Gastrocnemius medialis (tissue), 4 donors: ENCODE measurements at places on chromosomes 11 and 22. TPM values are rescaled to one million over a fixed set of nuclear protein-coding genes. Genes with fewer than 3 reads are reported as not detected.

- no peak overlapping the region for H3K27ac ChIP-seq
- no peaks in the 10 kb centered on the region for H3K27me3 ChIP-seq
- peak; percentile 59 for DNase-seq
- no peaks in the 10 kb centered on the region for H3K4me1 ChIP-seq
- no peak overlapping the region for H3K4me3 ChIP-seq
- H3K36me3 ChIP-seq = no peaks in the 10 kb centered on the region
These were observed 29.2 kb upstream of the XBP1 start for GRCh38 chr22:28829358-28830181.

- H3K27me3 ChIP-seq = no peaks in the 10 kb centered on the region
- H3K36me3 ChIP-seq = no peaks in the 10 kb centered on the region
- no peaks in the 10 kb centered on the region for H3K4me1 ChIP-seq
- no peak overlapping the region for H3K4me3 ChIP-seq
- DNase-seq = peak; percentile 61
These were observed 84.1 kb downstream of the NXPE2 start for GRCh38 chr11:114762408-114762807.

DNA sequence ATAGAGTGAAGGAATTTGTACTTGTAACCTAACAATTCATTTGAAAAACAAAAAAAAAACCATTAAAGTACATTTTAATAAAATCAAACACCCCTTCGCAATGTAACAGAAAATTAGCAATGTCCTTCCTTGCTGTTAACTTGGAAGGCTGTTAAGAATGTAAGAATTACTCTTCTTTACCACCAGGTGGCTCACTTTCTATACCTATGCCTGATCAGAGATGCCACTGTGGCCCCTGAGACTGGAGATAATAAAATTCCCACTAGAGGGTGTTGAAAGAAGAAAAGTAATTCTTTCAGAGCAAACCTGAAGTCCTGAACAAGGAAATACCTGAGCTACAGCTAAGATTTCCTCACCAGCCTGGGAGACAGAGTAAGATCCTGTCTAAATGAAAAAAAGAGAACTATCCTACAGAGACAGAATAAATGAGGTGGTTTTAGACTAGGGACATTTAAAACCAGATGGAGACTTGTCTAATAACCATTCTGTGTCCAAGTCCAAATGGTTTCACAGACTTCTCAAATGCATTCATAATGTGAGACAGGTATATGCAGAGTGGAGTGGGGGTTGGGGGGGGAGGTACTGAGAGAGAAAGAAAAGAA, 1089.3 kb downstream of the FAM181B start:
- H3K27me3 ChIP-seq = no peaks in the 10 kb centered on the region
- no peaks in the 10 kb centered on the region for H3K36me3 ChIP-seq
- no peak overlapping the region for H3K27ac ChIP-seq
- no peak overlapping the region for H3K4me3 ChIP-seq
- no peak for DNase-seq

- H3K36me3 ChIP-seq = no peaks in the 10 kb centered on the region
- H3K27ac ChIP-seq = no peak overlapping the region
- no peak for DNase-seq
- no peak overlapping the region for H3K4me3 ChIP-seq
- no peaks in the 10 kb centered on the region for H3K4me1 ChIP-seq
These were observed 19.3 kb downstream of the PPIL2 start for GRCh38 chr22:21685164-21685513.

- H3K36me3 ChIP-seq = no peaks in the 10 kb centered on the region
- no peaks in the 10 kb centered on the region for H3K27me3 ChIP-seq
- DNase-seq = no peak
- H3K4me3 ChIP-seq = no peak overlapping the region
These were observed 132.4 kb downstream of the SWAP70 start for GRCh38 chr11:9796266-9796665.

GRCh38 chr11:46905806-46906205, 12.5 kb downstream of the LRP4 start:
- H3K36me3 ChIP-seq = no peaks in the 10 kb centered on the region
- no peaks in the 10 kb centered on the region for H3K27me3 ChIP-seq
- DNase-seq = no peak
- H3K27ac ChIP-seq = no peak overlapping the region

- no peak for DNase-seq
- no peak overlapping the region for H3K27ac ChIP-seq
- no peaks in the 10 kb centered on the region for H3K36me3 ChIP-seq
- no peak overlapping the region for H3K4me3 ChIP-seq
- H3K27me3 ChIP-seq = no peaks in the 10 kb centered on the region
- peaks cover 30% of the 10 kb centered on the region for H3K4me1 ChIP-seq
These were observed 545.8 kb downstream of the INSC start for GRCh38 chr11:15660496-15660895.

GRCh38 chr11:64472593-64473455, 113.9 kb downstream of the RPS6KA4 start:
- H3K4me1 ChIP-seq = no peaks in the 10 kb centered on the region
- no peak overlapping the region for H3K27ac ChIP-seq
- peaks cover 6% of the 10 kb centered on the region for H3K27me3 ChIP-seq
- no peak for DNase-seq
- H3K36me3 ChIP-seq = no peaks in the 10 kb centered on the region
- H3K4me3 ChIP-seq = no peak overlapping the region

DNA sequence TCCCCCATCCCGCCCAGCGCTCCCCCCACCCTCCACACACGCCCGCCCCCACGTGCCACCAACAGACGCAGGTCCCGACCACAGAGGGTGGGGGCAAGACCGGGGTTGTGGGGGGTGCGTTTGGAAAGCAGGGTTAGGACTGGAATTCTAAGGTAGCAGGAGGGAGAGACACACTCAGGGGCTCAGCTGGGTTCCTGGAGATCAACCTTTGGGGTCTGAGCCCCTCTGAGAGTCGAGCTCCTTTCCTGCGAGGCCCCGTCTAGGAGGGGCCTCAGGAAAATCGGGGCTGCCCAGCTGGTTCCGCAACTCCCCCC, 429 bp downstream of the PGGHG start:
- peaks cover 20% of the 10 kb centered on the region for H3K27me3 ChIP-seq
- H3K4me3 ChIP-seq = peak overlapping the region; percentile 41
- DNase-seq = no peak
- H3K36me3 ChIP-seq = no peaks in the 10 kb centered on the region

DNA sequence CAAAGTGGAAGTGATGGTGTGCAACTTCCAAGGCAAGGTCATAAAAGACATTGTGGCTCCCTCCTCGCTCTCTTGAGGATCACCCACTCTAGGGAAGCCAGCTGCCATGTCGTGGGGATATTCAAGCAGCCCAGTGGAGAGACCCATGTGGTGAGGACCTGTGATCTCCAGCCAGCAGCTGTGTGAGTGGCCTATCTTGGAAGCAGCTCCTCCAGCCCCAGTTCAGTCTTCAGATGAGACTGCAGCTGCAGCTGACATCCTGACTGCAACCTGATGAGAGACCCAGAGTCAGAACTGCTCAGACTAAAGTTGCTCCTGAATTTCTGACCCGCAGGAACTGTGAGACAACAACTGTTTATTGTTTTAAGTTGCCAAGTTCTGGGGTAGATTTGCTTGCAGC, 86.4 kb upstream of the GRK3 start:
- H3K27me3 ChIP-seq = no peaks in the 10 kb centered on the region
- no peak overlapping the region for H3K4me3 ChIP-seq
- peaks cover 5% of the 10 kb centered on the region for H3K4me1 ChIP-seq
- H3K36me3 ChIP-seq = no peaks in the 10 kb centered on the region

GRCh38 chr22:37639070-37639760, at the start of gene SH3BP1:
Gene SH3BP1 (plus strand): TSS chr22:37639669. CDS start chr22:37639788, 119 bp downstream.
- H3K27me3 ChIP-seq = peaks cover 14% of the 10 kb centered on the region
- peaks cover 20% of the 10 kb centered on the region for H3K4me1 ChIP-seq
- H3K36me3 ChIP-seq = no peaks in the 10 kb centered on the region
- no peak for DNase-seq
- no peak within 1 kb of the TSS for H3K27ac ChIP-seq

GRCh38 chr11:2893935-2894334, 8.4 kb upstream of the CDKN1C start:
- H3K27me3 ChIP-seq = no peaks in the 10 kb centered on the region
- no peaks in the 10 kb centered on the region for H3K36me3 ChIP-seq
- no peak for DNase-seq
- no peak overlapping the region for H3K4me3 ChIP-seq
- H3K4me1 ChIP-seq = peaks cover 12% of the 10 kb centered on the region

GRCh38 chr22:24831687-24832086, 25.7 kb downstream of the SGSM1 start:
- no peaks in the 10 kb centered on the region for H3K27me3 ChIP-seq
- no peak for DNase-seq
- no peak overlapping the region for H3K4me3 ChIP-seq
- H3K4me1 ChIP-seq = no peaks in the 10 kb centered on the region
- H3K27ac ChIP-seq = no peak overlapping the region

DNA sequence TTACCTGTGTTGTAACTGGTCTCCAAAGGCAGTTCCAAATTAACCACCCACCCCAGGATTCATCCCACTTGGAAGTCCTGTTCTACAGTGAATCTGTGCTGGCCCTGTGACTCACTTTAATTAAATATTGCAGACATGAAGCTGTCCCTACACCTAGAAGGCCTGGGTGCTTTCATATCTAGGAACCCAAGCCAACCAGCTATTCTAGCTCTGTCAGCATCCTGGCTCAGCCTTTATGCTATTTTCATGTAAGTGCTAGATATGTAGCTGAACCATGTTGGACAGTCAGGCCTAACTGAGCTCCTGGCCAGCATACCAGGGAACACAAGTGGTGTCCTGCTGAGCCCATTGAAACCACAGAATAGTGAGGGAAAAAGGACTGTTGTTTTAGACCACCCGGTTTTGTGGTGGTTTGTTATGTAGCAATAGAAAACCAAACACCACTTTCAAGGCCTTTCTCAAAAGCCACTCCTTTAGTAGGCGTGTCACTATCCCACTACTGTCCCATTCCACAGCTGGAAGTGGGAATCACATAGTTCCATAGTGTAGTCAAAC, 30.3 kb downstream of the CNTF start:
- H3K4me3 ChIP-seq = no peak overlapping the region
- no peak overlapping the region for H3K27ac ChIP-seq
- no peaks in the 10 kb centered on the region for H3K4me1 ChIP-seq
- H3K36me3 ChIP-seq = no peaks in the 10 kb centered on the region
- H3K27me3 ChIP-seq = no peaks in the 10 kb centered on the region
- DNase-seq = no peak

- no peaks in the 10 kb centered on the region for H3K4me1 ChIP-seq
- no peaks in the 10 kb centered on the region for H3K27me3 ChIP-seq
- no peak for DNase-seq
- H3K27ac ChIP-seq = no peak overlapping the region
- no peak overlapping the region for H3K4me3 ChIP-seq
These were observed 2.2 kb downstream of the CRYBA4 start for GRCh38 chr22:26623984-26624383.

DNA sequence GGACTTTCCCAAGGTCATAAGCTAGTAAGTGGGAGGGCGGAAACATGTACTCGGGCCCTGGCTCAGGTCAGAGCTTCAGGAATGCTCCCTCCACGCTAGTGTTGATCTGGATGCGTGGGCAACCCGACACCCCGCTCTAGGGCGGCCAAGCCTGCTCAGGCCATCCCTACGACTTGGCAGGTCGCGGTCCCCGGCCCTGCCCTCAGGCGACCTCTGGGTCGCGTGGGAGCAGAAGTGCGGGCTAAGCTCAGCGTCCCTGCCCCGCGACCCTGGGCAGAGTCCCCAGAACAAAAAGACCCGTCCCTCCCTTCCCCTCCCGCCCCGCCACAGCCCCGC, 781 bp upstream of the TEF start:
- H3K4me1 ChIP-seq = peaks cover 23% of the 10 kb centered on the region
- H3K27me3 ChIP-seq = no peaks in the 10 kb centered on the region
- peak overlapping the region; percentile 94 for H3K4me3 ChIP-seq
- peak overlapping the region; percentile 99 for H3K27ac ChIP-seq
- no peaks in the 10 kb centered on the region for H3K36me3 ChIP-seq
- DNase-seq = peak; percentile 80

DNA sequence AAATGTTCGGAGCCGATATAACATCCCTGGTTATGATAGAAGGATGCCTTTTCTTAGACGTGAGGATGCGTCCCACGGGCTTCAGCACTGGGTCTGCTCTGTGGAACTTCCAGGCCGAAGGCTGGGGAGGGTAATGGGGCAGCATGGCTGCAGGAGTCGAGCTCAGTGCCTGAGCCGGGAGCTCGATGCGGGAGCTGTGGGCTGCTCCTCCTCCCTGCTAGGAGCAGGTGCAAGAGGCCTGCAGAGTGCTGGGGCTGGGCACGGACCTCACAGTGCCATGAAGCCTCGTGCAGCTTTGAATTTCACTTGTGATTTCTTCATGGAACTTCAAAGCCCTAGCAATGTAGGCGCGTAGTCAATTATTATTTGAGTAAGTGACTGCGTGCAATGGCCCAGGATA, 6.0 kb downstream of the TUBA8 start:
- H3K4me1 ChIP-seq = peaks cover 97% of the 10 kb centered on the region
- peak overlapping the region; percentile 87 for H3K27ac ChIP-seq
- H3K27me3 ChIP-seq = no peaks in the 10 kb centered on the region
- peak; percentile 75 for DNase-seq
- H3K4me3 ChIP-seq = no peak overlapping the region

DNA sequence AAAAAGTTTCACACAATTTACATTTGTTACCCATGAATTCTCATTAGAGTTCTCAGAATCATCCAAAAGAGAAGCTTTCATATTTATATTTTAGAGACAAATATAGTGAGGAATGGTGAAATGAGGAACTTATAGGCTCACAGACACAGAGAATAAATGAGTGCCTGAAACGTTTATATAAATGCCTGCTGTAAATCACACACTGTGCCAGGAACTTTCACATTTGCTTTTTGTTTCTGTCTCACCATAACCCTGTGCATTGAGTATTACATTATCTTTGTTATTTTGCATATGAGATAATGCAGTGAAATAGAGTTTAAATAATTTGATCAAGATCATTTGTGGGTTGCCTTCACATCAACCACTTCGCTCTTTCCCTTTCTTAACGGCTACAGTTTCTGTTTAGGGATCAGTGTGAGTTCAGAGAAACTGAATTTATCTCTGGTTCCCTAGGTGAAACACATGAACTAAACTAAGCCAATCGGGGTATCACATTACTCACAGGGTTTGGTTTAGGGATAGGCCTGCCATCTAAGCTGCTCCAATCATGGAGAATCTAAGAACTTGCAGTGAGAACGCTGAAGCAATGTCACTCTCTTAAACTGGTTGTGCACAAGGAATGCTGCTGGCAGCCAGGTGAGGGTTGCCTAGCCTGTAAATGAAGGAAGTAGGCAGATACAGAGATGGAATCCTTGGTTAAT, 1339.2 kb upstream of the TENM4 start:
- H3K4me1 ChIP-seq = no peaks in the 10 kb centered on the region
- H3K27ac ChIP-seq = no peak overlapping the region
- no peaks in the 10 kb centered on the region for H3K36me3 ChIP-seq
- no peak overlapping the region for H3K4me3 ChIP-seq
- DNase-seq = no peak
- H3K27me3 ChIP-seq = no peaks in the 10 kb centered on the region

DNA sequence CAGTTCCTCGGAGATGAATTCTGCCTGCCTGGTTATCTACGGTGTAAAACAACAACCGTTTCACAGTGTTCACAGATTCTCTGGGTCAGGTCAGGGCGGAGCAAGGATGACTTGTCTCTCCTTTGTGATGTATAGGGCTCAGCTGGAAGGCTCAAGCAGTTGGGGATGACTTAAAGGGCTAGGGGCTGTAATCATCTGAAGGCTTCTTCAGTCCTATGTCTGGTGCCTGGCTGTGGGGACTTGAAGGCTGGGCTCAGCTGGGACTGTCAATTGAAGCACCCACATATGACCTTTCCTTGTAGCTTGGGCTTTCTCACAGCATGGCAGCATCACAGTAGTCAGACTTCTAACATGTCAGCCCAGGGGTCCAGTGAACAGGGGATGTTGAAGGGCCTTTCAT, 29.3 kb downstream of the EIF3F start:
- no peak for DNase-seq
- H3K36me3 ChIP-seq = no peaks in the 10 kb centered on the region
- peaks cover 33% of the 10 kb centered on the region for H3K27me3 ChIP-seq
- H3K4me3 ChIP-seq = no peak overlapping the region

MFNG gene
- total RNA-seq = 4.5 TPM

ADM gene
- 194 TPM for total RNA-seq

SPTBN2 gene
- 1.5 TPM for total RNA-seq

IMMP1L gene
- 21.4 TPM for total RNA-seq

CD82 gene
- total RNA-seq = 13.4 TPM

MUC5AC gene
- not detected for total RNA-seq

CD248 gene
- total RNA-seq = 4.6 TPM
